Epithelial cell of alveolus of lung (primary cell): ENCODE measurements at places on chromosomes 16 and 17. TPM values are rescaled to one million over a fixed set of nuclear protein-coding genes. Genes with fewer than 3 reads are reported as not detected.

The ITGAX gene
- not detected in 2 replicates for total RNA-seq

The DOC2B gene
- not detected in 2 replicates for total RNA-seq

The CA10 gene
- not detected in 2 replicates for total RNA-seq

The HSPB9 gene
- total RNA-seq, result not detected in 2 replicates

The CNTNAP4 gene
- not detected in 2 replicates for total RNA-seq

The LLGL2 gene
- total RNA-seq, result 0.64 and 1.2 TPM in 2 replicates

The TEKT1 gene
- total RNA-seq, result not detected in 2 replicates

The CES1 gene
- 4.7 and 7.8 TPM in 2 replicates for total RNA-seq

The OMG gene
- total RNA-seq, result 4.1 TPM in 1 of 2 replicates, not detected in the other

The KCNAB3 gene
- total RNA-seq, result 0.78 and 2.2 TPM in 2 replicates

The CAMKK1 gene
- 0.96 and 3.0 TPM in 2 replicates for total RNA-seq

The CRYBA1 gene
- not detected in 2 replicates for total RNA-seq

The HBQ1 gene
- 2.8 TPM in 1 of 2 replicates, not detected in the other for total RNA-seq

The JPH3 gene
- under 0.01 and 0.08 TPM in 2 replicates for total RNA-seq

The CCDC200 gene
- not detected in 2 replicates for total RNA-seq

The SALL1 gene
- total RNA-seq, result 0.39 and 1.2 TPM in 2 replicates

The PLCD3 gene
- total RNA-seq, result 36.6 and 42.8 TPM in 2 replicates

The EMC6 gene
- total RNA-seq, result 12.3 and 26.0 TPM in 2 replicates

The PRDM7 gene
- total RNA-seq, result 0.16 TPM in 1 of 2 replicates, not detected in the other

The RASD1 gene
- total RNA-seq, result 2.5 and 3.4 TPM in 2 replicates

The AHSP gene
- total RNA-seq, result 0.39 and 1.4 TPM in 2 replicates

The PRCD gene
- 3.7 and 14.2 TPM in 2 replicates for total RNA-seq

The MYH1 gene
- total RNA-seq, result not detected in 2 replicates

The CCDC57 gene
- 6.9 and 16.5 TPM in 2 replicates for total RNA-seq

The DPEP3 gene
- not detected in 2 replicates for total RNA-seq

The C17orf100 gene
- total RNA-seq, result 0.40 and 0.91 TPM in 2 replicates

The FOXN1 gene
- not detected in 2 replicates for total RNA-seq

The HSD17B2 gene
- total RNA-seq, result 8.3 TPM in 1 of 2 replicates, not detected in the other

The C1QTNF1 gene
- 47.1 and 53.0 TPM in 2 replicates for total RNA-seq

The KRT16 gene
- not detected in 2 replicates for total RNA-seq

The GDPD3 gene
- total RNA-seq, result 0.13 and 4.2 TPM in 2 replicates

The NETO2 gene
- 32.4 and 50.0 TPM in 2 replicates for total RNA-seq

The METRNL gene
- total RNA-seq, result 29.6 and 72.7 TPM in 2 replicates

The TMEM114 gene
- total RNA-seq, result not detected in 2 replicates

The RHBDL3 gene
- total RNA-seq, result 0.26 TPM in 1 of 2 replicates, not detected in the other

The IL34 gene
- 1.1 and 1.7 TPM in 2 replicates for total RNA-seq

The COPZ2 gene
- total RNA-seq, result 34.8 and 54.0 TPM in 2 replicates

The KRT26 gene
- total RNA-seq, result not detected in 2 replicates

The ALKBH5 gene
- 95.8 and 104 TPM in 2 replicates for total RNA-seq

The TLCD2 gene
- 1.2 and 8.4 TPM in 2 replicates for total RNA-seq

The SPATA32 gene
- 0.72 TPM in 1 of 2 replicates, not detected in the other for total RNA-seq

The CCL3 gene
- not detected in 2 replicates for total RNA-seq

The CMTM2 gene
- total RNA-seq, result not detected in 2 replicates

The GNG13 gene
- not detected in 2 replicates for total RNA-seq

The KRTAP2-2 gene
- not detected in 2 replicates for total RNA-seq

The MTSS2 gene
- total RNA-seq, result 17.6 and 106 TPM in 2 replicates

The SHISA9 gene
- total RNA-seq, result not detected in 2 replicates

The SLFN12 gene
- 13.7 and 14.8 TPM in 2 replicates for total RNA-seq

The CLEC10A gene
- total RNA-seq, result not detected in 2 replicates

The PDILT gene
- not detected in 2 replicates for total RNA-seq

The CNGB1 gene
- total RNA-seq, result under 0.01 TPM in 1 of 2 replicates, not detected in the other

The GIT1 gene
- total RNA-seq, result 19.4 and 20.2 TPM in 2 replicates

The ZNF469 gene
- total RNA-seq, result 4.2 and 9.4 TPM in 2 replicates
